ENCODE measurements at places on chromosomes 2 and 18.
A peak's percentile ranks its signal among the peaks of the same experiment; 100 is the strongest.

DNA sequence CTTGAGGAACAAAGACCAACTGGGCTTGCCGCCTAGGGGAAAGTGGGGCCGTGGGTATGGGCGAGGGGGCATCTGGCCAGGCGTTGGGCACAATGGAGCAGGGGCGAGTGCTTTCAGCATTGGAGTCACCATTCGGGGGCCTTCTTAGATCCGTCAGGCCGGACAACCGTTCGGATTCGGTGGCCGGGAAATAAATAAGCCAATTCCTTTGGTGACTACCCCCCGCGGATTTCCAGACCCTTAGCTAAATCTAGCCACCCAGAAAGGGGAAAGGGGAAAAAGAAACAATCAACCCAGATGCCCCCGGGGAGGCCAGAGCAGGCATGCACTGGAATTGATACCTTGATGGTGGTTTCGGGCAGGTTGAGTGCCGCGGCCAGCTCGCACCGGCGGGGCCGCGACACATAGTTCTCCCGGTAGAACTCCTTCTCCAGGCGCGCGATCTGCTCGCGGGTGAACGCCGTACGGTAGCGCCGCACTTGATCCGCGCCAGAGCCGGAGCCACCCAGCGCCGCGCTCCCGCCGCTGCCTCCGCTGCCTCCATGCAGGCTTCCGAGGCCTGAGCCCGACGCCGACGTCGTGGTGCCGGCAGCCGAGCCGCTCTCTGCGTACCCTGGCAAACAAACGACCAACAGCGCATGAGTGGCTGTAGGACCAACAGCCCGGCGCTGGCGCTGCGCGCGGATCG lies 1.8 kb downstream of the EVX2 start:
- DNase-seq = no peak

- peak; percentile 74 for DNase-seq
Observed at GRCh38 chr2:9752441-9753275, 90.6 kb upstream of the TAF1B start.

DNA sequence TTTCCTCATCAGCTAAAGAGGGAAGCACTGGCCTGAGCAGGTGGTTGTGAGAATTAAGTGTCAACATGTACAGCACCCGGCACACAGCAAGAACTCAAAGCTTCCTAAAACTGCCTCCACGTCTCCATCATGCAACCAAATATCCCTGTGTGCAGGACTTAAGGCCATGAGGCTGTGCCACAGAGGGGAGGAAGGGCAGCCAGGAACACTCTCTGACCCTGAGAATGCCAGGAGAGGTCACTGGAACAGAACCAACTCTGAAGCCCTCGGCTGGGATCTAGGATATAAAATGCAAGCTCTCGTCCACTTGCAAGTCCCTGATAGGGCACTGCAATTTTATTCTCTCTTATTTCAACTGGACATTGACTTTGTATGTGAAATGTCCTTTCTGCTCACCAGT lies 12.2 kb upstream of the NPAS2 start:
- no peak for DNase-seq

GRCh38 chr18:9817286-9817685 lies 68.5 kb upstream of the TXNDC2 start:
- no peak for DNase-seq

- no peak for DNase-seq
Observed at GRCh38 chr2:126912201-126912600, 13.5 kb downstream of the TEX51 start.

GRCh38 chr2:134257965-134258683 lies 4.3 kb downstream of the MGAT5 start:
- DNase-seq = no peak

- DNase-seq = no peak
Observed at GRCh38 chr2:68732036-68732932, 2.3 kb upstream of the ARHGAP25 start.

DNA sequence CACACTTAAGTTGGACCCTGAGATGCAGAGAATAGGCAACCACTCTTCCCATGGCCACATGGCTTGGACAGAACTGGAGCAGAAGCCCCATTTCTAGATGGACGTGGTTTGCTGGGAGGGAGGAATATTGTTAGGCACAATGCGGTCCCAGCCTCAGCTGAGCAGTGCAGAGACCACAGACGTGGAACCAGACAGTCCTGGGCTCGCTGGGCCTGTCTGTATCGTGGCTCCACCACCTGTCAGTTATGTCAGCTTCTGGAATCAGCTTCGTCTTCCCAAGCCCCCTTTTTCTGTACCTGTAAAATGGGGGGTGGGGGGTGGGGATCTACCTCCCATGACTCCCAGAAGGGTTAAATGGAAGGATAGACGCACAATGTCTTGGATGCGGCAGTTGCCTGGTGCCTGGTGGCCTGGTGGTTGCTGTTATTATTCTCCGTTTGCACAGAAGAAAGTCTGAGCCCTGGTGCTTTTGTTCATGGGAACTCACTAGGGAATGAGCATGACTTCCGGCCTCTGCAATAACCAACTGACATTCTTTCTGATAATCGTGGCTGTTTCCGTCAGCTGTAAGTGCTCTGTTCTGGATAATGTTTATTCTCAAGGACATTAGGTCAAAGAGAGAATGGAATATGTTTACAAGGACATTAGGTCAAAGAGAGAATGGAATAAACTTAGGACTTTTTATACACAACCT lies 31.4 kb downstream of the COLEC11 start:
- no peak for DNase-seq

DNA sequence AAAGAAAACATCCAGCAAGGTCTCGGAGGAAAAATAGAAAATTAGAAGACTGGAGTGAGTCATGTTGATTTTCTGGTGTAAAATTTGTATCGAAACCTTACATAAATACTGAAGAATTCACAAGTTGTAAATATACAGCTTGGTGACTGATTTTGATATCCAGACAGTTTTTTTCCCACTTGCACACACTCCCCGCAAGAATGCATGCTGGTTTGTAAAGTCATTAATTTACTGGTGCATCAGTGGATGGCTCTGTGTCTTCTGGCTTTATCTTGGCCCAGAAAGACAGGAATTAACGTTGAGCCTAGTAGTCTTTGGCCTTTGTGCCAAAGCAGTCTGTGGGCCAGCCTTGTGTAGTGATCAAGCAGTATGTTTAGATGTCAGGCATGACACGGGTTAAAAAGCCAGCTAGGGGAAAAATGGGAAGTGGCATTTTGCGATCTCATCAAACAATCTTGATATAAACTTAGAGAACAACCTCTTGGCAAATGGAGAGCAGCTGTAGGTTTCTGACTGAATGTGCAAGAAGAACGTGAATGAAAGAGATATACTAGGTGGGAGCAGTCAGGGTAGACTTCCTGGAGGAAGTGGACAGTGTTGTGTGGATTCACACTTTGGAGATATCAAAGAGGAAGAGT lies 22.7 kb upstream of the CASP8 start:
- no peak for DNase-seq

DNA sequence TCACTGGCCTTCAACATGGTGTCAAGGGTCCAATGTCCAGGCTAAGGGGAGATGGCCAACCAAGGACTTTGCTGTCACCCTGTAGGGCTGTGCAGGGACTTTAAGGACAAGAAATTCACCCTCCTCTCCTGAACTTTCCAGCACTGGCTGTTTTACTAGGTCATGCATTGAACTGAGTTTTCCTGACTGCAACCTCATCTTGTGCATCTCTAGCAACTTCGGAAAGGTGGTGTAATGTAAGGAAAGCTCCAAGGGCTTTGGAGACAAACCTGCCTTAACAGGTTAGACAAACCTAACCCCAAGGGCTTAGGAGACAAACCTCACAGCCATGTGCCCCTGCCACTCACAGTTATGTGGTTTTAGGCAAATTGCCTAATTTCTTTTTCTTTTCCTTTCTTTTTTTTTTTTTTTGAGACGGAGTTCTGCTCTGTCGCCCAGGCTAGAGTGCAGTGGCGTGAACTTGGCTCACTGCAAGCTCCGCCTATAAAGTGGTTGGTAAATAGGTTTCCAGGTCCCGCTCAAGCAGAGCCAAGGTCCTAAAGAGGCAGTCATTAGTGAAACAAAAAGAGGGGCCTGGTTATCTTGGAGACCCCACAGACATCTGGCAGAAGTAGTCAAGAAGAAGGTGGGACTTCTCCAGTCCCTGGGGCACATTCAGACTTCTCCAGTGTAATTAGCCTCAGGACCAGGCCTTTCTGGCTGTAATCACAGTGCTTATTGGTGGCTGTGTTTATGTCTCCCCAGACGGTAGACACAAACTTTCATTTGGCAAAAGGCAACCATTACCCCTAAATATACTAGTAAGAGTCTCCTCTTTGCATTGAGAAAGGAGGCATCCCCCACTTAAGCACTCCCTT lies 37.6 kb upstream of the PMAIP1 start:
- no peak for DNase-seq

GRCh38 chr18:24514439-24514838 lies 54.0 kb downstream of the HRH4 start:
- no peak for DNase-seq
